ENCODE measurements at places on chromosomes 2 and 18.

DNA sequence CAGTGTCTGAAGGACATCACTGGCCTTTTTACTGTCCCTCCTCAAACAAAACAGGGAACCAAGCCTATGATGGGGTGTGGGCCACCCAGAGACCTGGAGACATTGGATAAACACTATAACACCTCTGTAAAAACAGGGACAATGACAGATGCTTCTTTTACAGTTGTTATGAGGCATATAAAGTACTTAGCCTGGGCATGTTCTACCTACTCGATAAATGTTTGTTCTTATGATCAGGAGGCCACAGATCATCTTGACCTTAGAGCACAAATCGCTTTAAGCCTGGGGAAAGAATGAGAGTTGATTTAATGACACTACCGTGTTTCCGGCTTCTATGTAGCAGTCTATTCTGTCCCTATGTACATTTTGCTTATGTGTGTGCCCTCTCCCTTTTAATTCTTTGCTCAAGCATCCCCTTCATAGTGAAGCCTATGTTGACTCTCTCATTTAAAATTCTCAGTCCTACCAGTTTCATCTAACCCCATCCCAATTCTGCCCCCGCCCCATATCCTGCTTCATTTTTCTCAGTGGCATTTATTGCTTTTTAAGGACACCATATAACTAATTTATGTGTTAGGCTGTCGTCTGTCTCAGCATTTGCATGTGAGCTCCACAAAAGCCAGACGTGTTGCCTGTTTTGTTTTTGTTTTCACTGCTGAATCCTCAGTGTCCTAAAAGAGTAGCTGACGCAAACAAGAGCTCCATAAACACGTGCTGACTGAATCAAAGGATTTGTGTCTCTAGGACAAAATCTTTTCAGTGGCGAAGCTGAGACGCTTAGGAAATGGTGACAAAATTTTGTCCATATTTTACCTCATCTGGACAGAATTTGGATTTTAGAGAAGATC, 182.3 kb upstream of the ST6GAL2 start:
- DNase-seq: no peak

DNA sequence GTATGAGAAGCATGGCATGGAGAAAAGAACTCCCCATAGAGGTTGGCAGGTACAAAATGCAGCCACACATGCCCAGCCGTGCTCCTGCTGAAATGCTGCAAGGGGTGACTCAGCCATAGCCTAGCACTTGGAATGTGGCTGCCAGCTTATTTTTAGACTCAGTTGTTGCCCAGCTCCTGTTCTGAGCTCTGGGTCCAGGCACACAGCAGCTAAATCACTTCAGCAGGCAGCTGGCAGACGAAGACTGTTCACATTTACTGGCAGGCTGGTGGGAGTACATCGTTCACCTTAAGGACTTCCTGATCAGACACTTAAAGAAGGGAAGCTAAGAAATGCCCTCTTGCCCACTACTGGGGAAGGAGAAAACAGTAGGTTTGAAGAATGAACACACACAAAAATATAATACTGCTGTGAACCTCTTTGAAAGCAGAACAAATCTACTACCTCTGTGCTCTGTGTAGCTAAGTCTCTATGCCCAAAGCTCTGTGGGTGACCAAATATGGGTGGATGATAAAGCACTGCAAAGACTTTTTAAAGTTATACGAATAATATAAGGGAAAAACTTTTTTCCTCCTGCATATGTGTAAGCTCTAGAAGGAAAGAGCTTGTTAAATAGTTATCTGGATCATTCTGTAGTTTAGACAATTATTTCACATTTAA, 146.1 kb downstream of the LNPK start:
- no peak for DNase-seq

DNA sequence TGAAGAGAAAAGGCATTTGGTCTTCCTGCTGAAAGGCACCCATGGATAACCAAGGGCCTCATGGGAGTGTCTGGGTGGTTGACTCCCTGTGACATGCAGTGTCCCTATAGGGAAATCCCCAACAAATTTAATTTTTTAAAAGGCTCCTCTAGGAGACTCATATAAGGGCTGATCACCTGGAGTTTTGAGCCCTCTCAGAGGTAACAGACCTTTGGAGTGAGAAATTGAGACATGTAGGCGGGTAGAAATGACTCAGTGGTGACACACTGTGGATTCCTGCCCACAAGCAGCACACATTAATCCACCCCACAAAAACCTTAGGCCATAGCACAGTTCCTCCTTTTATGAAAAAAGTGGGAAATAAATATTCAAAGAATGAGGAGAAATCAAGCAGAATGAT, 557.0 kb upstream of the CNTNAP5 start:
- DNase-seq: no peak

DNA sequence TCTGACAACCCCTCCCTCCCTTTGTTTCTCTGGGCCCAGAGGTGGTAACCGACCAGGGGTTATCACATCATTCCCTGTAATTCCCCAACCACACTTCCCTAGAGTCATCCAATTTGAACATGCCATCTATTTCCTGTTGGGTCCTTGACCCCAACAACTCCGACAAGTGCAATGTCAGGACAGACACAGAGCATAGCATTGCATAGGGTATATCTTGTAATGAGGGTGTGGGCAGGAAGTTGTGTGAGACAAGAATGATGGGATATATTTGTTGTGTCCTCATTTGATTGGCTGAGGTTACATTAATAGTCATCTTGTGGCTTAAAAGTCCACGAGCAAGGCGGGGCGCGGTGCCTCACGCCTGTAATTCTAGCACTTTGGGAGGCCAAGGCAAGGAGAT, 33.4 kb upstream of the CNOT11 start:
- no peak for DNase-seq

DNA sequence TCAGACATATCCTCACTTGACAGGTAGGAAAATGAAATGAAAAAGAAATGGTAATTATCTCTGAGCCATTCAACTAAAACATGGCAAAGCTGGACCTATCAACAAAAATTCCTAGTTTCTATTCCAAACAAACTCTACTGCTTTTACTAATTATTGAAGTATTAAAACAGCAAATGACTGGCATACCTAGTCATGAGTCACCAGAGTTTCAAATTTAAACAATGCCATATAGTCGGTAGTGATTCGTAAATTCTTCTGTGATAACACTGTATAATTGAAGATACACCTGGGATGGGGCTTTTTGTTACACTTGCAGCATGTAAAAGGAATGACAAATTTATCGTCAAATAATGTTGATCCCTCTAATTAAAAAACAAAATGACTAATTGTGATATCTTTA, 153.1 kb upstream of the THUMPD2 start:
- no peak for DNase-seq

DNA sequence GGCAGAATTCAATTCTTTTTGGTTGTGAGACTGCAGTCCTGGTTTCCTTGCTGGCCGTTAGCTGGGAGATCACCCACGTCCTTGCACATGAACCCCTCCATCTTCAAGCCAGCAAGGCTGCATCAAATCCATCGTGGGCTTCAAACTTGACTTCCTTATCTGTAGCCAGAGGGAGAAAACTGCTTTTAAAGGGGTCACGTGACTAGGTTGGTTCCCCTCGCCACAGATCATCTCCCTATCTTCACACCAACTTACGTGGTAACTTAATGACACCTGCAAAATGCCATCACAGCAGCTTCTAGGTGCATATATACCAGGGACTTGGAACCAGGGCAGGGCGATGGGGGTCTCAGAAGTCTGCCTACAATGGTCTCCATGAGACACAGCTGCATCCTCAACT, 169.5 kb downstream of the MTCL1 start:
- DNase-seq: no peak

DNA sequence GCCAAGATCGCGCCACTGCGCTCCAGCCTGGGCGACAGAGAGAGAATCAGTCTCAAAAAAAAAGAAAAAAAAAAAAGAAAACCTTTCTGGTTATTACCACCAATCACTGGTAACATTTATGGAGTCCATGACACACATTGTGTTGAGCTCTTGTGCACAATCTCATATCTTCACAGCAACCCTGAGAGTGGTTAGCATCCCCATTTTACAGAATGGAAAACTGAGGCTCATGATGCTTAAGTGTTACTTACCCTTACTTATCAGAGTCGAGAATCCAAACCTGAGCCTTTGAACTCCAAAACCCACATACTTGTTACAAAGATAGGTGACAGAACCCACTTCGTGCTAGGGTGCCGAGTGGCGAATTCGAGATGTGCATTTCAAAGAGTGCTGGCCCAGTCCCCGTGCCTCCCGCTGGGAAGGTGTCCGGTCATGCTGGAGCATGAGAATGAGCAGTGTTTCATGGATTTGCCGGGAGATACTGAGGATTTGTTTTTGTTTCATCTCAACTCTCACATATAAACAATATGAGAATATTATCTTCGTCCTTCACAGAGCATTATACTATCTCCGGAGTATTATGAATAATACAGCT, 50.9 kb downstream of the CYP27C1 start:
- no peak for DNase-seq

Measured in activated CD4-positive, alpha-beta T cell treated with anti-CD3 and anti-CD28 coated beads, Interleukin-2, amount 50 U/mL, for 16 hours (primary cell).